Brain (organoid and tissue), 16 donors: ENCODE measurements at places on chromosomes 6 and 20. TPM values are rescaled to one million over a fixed set of nuclear protein-coding genes. Genes with fewer than 3 reads are reported as not detected.

The CHD6 gene
- 31.1 TPM for polyA plus RNA-seq

The IRAK1BP1 gene
- 5.8 TPM for polyA plus RNA-seq

The KCNK16 gene
- 57.1 TPM for polyA plus RNA-seq

The SIRPD gene
- polyA plus RNA-seq = not detected

The MUC21 gene
- polyA plus RNA-seq = not detected

The ASCC3 gene
- 6.7 TPM for polyA plus RNA-seq

The SLC35D3 gene
- polyA plus RNA-seq = 6.1 TPM

The CTSZ gene
- 32.2 TPM for polyA plus RNA-seq

The CST5 gene
- polyA plus RNA-seq = not detected

The FOXF2 gene
- 2.6 TPM for polyA plus RNA-seq

The PFDN6 gene
- 155 TPM for polyA plus RNA-seq

The LTA gene
- polyA plus RNA-seq = not detected

The ZNF311 gene
- not detected for polyA plus RNA-seq

The TRMT6 gene
- 10.2 TPM for polyA plus RNA-seq

The PBOV1 gene
- polyA plus RNA-seq = not detected

The HDGFL1 gene
- not detected for polyA plus RNA-seq

The ENTPD6 gene
- 56.9 TPM for polyA plus RNA-seq

The NOX3 gene
- polyA plus RNA-seq = not detected

The GSTA1 gene
- polyA plus RNA-seq = not detected

The CFB gene
- polyA plus RNA-seq = 4.8 TPM

The GID8 gene
- polyA plus RNA-seq = 45.2 TPM

The RFX6 gene
- polyA plus RNA-seq = not detected

The MYB gene
- 4.8 TPM for polyA plus RNA-seq

The OPRL1 gene
- polyA plus RNA-seq = 10.8 TPM

The WFDC2 gene
- polyA plus RNA-seq = 137 TPM

The PLCB1 gene
- 6.2 TPM for polyA plus RNA-seq

The ADGRF5 gene
- 10.8 TPM for polyA plus RNA-seq

The PSMA7 gene
- polyA plus RNA-seq = 404 TPM

The KCNK17 gene
- 23.6 TPM for polyA plus RNA-seq

The DAAM2 gene
- polyA plus RNA-seq = 63.4 TPM

The CDK19 gene
- polyA plus RNA-seq = 36.0 TPM

The CNR1 gene
- polyA plus RNA-seq = 3.9 TPM

The NOL4L gene
- 36.1 TPM for polyA plus RNA-seq

The ADGRB3 gene
- polyA plus RNA-seq = 6.2 TPM

The OR2B6 gene
- 0.37 TPM for polyA plus RNA-seq

The HCRTR2 gene
- polyA plus RNA-seq = not detected

The PRKN gene
- 1.4 TPM for polyA plus RNA-seq

The C20orf96 gene
- 17.3 TPM for polyA plus RNA-seq

The DNMT3B gene
- polyA plus RNA-seq = 8.7 TPM

The TMC2 gene
- polyA plus RNA-seq = not detected

The ERVFRD-1 gene
- not detected for polyA plus RNA-seq

The OLIG3 gene
- not detected for polyA plus RNA-seq

The FRK gene
- 0.19 TPM for polyA plus RNA-seq

The PGC gene
- not detected for polyA plus RNA-seq

The TULP4 gene
- polyA plus RNA-seq = 24.9 TPM

The IL17A gene
- polyA plus RNA-seq = not detected

The FILIP1 gene
- polyA plus RNA-seq = 0.31 TPM

The PSMB9 gene
- 16.7 TPM for polyA plus RNA-seq

The TRMT11 gene
- polyA plus RNA-seq = 12.5 TPM
